ENCODE measurements at places on chromosomes 2 and 18.

DNA sequence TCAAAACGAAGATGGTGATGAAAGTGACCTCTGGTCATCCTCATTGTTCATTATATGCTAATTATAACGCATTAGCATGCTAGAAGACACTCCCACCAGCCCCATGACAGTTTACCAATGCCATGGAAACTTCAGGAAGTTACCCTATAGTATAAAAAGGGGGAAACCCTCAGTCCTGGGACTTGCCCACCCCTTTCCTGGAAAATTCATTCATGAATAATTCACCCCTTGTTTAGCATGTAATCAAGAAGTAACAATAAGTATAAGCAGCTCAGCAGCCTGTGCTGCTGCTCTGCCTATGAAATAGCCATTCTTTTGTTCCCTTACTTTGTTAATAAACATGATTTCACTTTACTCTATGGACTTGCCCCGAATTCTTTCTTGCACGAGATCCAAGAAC lies 70.5 kb upstream of the CHAC2 start:
- DNase-seq: no peak

- DNase-seq: no peak
Observed at GRCh38 chr18:68843473-68844089, 45.7 kb downstream of the CCDC102B start.

DNA sequence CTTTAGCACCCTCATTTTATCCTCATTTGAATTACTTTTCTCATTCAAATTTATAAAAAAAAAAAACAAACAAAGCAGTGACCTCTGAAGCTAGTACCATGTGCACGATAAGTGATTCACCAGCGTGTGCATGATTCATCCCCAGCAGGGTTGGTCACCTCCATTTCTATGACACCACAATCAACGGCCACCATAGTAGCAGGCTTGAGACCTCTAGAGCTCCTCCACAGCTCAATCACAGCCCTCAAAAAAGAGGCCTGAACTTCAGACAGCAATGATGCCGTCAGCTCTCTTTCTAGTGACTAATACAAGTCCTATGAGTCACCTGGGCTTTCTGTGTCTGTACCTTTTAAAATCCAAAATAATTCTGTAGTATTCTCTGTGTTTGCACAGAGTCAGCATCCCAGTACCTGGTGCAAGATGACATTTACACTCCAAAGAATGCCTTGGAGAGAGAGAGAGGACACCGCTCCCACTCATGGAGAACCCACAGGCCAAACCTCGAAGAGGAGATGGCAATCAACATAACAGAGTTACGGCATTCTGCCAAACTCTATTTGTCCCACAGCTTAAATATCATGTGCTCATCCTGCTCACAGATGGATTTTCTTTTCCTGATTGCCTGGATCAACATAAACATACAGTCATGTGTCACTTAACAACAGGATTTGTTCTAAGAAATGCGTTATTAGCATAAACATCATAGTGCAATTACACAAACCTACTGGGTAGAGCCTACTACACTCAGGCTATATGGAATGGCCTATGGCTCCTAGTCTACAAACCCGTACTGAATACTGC lies 58.7 kb downstream of the L3MBTL4 start:
- peak; percentile 64 for DNase-seq

DNA sequence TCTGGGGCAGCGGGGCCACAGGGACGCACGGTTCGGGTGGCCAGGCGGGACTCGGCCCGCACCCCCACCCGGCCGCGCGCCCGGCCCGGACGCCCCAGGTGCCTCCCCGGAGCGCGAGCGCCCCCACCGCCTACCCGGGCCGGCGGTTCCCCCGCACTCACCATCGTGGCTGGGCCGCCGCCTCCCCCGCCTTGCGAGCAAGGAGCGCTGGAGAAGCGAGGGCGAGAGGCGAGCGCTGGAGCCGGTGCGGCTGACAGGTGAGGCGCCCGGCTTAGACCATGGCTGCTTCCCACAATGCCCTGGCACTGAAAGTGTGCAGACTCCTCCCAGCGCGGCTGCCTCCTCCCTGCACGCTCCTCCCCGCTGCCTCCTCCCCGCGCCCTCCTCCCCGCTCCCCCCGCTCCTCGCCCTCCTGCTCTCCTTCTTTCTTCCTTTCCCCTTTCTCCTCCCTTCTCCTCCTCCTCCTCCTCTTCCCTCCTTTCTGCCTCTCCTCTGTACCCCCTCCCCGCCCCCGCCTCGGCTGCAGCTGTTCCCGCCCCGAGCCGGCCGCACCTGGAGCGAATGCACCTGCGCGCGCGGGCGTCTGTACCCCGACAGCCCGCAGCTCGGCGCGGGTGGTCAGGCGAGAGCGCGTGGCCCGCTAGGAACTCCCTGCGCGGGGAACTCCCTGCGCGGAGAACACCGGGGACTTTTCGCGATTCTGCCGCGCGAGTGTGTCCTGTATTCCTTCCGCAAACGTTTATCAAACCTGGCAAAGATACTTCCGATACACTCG lies at the start of gene AP1S3:
AP1S3 (minus strand) TSS at position 296 of the 775 bp plus-strand sequence; CDS start at position 164, 132 bp downstream.
- DNase-seq: peak; percentile 80

DNA sequence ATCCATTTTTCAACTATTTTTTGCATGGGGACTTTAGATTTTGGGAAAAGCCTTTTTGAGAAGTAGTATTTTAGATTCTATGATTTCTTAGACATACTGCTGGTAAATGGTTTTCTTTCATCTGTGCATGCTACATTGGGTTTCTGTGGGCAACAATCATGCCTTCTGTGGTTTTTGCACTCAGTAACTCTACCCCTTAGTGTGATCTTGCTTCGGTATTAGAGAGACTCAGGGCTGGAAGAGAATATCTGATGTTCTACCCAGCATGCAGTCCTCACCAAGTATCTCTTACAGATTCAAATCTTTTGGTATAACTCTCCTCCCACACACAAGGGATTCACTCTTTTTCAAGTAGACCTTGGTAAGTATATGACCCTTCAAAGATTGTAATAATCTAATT lies 183.0 kb downstream of the PMAIP1 start:
- no peak for DNase-seq

DNA sequence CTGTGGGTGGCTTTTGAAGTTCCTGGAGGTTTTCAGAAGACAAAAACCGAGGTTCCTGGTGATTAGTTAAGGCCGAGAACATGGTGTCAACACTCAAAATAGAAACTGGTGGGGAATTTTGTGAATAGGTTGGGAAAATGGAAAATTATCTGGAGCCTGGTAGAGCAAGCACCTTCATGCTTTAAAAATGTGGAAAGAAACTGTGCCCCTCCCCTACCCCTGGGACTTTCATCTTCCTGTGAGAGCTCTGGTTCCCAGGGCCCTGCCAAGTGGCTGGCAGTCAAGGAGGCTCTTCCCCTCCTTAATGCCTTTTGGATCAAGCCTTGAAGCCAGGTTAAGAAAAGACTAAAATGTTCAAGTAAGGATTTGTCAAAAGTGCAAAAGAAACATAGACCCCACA lies 1.9 kb upstream of the CRACDL start:
- no peak for DNase-seq

DNA sequence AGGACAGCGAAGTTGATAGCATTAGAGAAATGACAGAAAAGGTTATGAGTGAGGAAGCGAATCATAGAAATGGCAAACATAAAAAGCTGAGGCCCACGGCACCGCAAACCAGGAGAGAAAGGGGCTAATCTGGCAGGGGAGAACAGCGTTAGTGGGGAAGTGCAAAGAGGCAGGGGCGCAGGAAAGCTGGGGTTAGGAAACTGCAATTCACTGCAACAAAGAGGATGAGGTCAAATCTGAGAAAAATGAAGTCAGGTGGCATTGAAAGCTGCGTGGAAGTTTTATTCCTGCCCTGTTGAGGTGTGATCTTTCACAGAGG lies 653 bp upstream of the ABI2 start:
- DNase-seq: no peak

DNA sequence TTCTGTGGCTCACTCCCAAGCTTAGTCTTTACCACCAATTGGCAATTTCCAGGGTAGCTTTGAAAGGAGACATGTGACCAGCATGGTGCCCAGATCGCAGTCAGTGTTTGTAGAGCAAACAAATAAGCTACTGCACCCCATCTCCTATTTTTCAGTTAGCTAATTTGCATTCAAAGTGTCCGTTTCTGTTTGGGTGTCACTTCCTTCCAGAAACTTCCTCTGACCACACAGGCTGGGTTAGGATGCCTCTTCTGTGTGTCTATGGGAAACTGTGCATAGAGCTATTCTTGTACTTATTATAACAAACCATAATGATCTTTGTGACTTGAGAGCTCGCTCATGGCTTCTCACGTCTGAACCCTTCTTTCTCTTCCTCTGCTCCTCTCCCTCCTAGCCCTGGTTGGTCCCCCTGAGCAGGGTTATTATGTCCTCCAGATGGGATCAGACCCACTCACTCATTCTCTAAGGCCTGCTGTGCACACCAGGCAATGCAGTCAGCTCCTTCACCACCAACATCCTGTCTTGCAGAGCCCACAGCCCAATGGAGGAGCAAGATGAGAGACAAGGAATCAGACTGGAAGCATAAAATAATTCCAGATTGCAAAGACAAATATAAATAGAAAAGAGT lies 101.2 kb upstream of the ALK start:
- DNase-seq: no peak

GRCh38 chr18:36188916-36189315 lies 1.6 kb downstream of the MOCOS start:
- DNase-seq: no peak

DNA sequence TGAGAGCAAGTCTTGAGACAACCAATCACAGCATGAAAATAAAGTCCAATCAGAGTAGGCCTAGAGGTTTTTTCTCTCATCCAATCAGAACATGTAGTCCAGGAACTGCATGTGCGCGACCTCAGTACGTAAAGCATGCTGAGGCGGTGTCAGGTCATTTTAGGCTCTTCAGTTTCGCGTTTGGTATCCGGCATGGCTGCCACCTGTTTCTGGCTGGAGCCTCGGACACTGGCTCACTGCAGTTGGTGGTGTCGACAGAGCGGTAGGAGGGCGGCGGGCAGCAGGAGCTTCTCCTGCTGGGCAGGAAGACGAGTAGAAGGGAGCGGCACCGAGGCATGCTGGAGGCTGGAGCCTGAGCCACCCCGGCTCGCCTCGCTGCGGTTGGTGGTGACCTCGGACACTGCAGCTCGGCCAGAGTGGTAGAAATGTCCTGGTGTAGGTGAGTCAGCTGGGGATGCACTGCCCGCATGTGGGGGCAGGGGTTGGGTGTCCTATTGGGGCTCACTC lies 15.8 kb downstream of the CCDC74A start:
- no peak for DNase-seq

- DNase-seq: no peak
Observed at GRCh38 chr2:66696374-66696773, 261.4 kb downstream of the MEIS1 start.

- no peak for DNase-seq
Observed at GRCh38 chr2:64439194-64439593, 14.8 kb upstream of the LGALSL start.

- DNase-seq: no peak
Observed at GRCh38 chr2:130154773-130155765, 10.2 kb upstream of the CCDC74B start.

GRCh38 chr18:45775241-45775676 lies 50.2 kb upstream of the SIGLEC15 start:
- DNase-seq: peak; percentile 66

- no peak for DNase-seq
Observed at GRCh38 chr2:53994818-53995808, 24.3 kb upstream of the PSME4 start.

GRCh38 chr18:44742126-44742525 lies 61.4 kb downstream of the SETBP1 start:
- DNase-seq: no peak

DNA sequence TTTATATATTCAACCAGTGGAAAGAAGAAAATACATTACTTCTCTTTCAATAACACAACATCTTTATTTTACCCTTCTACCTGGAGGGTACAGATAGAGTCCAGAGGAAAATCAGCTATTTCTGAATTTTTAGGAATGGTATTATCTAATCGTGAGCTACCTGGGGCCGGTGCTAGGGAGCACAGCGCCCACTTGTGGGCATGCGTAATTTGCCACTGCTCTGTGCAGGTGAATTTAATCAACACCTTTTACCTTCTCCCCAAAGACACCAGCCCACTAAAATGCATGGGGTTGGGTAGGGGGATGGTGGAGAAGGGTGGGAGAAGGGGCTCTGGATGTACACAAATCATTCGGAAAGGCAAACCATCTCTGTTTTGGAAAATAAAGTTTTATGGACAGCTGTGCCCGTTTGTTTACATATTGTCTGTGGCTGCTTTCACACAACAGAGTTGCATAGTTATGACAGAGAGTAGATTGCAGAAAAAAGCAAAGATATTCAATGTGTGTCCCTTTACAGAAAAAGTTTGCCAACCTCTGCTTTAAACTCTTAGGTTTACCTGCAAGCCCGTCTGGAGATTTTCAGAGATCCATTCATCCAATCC lies 51.5 kb upstream of the DCC start:
- DNase-seq: peak; percentile 35

- DNase-seq: no peak
Observed at GRCh38 chr2:10159581-10160131, 37.1 kb downstream of the RRM2 start.

- DNase-seq: no peak
Observed at GRCh38 chr18:24114924-24115549, 23.8 kb upstream of the CABYR start.

GRCh38 chr18:61845197-61845596 lies 47.6 kb downstream of the RNF152 start:
- no peak for DNase-seq

- no peak for DNase-seq
Observed at GRCh38 chr2:233455006-233455405, 100.7 kb downstream of the DGKD start.

- peak; percentile 37 for DNase-seq
Observed at GRCh38 chr2:86482034-86482433, 40.9 kb downstream of the KDM3A start.

GRCh38 chr18:22475426-22476100 lies 57.8 kb upstream of the CTAGE1 start:
- no peak for DNase-seq

- no peak for DNase-seq
Observed at GRCh38 chr2:145284551-145284950, 764.6 kb upstream of the ZEB2 start.

DNA sequence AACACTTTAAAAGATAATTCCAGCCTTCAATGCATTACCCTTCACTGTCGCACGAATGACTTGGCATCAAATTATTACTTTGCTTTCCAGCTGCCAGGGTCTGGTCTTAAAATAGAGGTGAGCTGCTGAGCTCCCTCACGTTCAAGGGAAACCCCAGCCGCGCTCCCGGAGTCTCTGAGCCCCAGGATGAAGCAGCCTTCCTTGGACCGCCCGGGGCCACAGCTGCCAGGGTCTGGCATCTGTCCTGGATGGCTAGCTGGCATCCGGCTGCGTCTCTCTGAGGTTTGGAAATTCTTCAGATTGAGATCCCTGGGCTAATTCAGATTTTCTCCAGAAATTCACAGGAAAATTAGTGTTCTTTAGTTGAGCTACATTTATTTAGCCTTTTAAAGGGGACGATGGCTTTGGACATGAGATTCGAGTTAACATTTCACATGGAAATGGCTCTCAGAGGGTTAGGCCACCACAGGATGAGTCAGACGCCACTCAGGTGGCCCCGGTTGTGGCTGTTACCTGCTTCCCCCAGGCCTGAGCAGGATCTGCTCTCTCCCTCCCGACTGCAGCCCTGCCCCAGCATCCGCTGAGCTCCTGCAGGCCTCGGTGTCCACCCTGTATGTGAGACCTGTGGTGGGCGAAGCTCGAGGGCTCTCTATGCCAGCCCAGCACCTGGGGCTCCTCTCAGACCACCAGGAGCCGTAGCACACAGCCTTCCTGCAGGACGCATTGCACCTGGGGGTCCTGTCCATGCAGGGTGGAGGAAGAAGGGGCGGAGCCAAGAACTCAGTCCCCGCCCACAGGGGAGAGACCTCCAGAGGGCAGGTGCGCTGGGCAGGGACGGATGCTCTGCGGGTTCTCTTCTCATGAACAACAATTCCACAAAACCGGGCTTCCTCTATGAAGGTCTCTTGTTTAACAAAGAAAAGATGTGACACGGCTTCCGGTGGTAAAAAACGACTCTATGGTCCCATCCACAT lies 255.5 kb downstream of the TWIST2 start:
- DNase-seq: no peak
